Neural progenitor cell (in vitro differentiated cells): ENCODE measurements at places on chromosomes 6 and 20. TPM values are rescaled to one million over a fixed set of nuclear protein-coding genes. Genes with fewer than 3 reads are reported as not detected.

OR2J3 gene
- total RNA-seq = 0.04 TPM in 1 of 2 replicates, not detected in the other

NMBR gene
- total RNA-seq = 0.09 TPM in 1 of 2 replicates, not detected in the other

DNA sequence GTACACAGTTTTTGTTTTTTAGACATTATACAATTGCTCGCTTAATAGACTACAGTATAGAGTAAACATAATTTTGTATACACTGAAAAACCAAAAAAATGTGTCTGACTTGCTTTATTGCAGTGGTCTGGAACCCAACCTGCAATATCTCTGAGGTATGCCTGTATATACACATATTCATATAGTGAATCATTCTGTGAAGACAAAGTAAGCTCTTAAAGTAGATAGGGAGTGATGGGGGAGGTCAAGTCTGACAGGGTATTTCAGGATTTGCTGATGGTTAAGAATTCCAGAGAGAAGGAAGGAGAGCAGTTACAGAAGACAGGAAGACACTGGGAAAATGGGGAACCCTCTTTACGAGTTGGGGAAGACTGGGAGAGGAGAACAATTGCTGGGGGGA lies 417.9 kb downstream of the CD109 start:
- DNase-seq = no peak

- no peak for DNase-seq
Measured at GRCh38 chr6:152680879-152681517, 16.7 kb upstream of the MYCT1 start.

DNA sequence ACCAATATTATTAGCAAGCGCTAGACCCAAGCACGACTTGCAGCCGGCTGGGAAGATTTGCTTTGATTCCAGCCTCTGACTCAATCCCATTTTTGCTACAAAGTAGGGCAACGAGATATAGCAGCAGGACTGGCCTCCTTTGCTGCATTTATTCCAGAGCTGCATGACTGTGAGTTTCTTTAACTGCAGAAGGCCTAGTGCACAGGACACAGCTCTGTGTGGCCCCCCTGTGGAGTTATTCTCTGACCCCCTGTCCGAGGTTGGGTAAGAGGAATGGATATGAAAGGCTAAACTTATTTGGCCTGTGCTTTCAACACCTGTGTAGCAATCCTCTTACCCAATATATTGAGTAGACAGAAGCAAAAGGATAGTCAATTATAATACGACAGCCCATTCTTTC lies 133.3 kb upstream of the SPTLC3 start:
- peak; percentile 54 for DNase-seq

- DNase-seq = peak; percentile 68
Measured at GRCh38 chr6:15317934-15318902, 72.3 kb downstream of the JARID2 start.

- no peak for DNase-seq
Measured at GRCh38 chr20:22008456-22008855, 303.0 kb downstream of the PAX1 start.

DNA sequence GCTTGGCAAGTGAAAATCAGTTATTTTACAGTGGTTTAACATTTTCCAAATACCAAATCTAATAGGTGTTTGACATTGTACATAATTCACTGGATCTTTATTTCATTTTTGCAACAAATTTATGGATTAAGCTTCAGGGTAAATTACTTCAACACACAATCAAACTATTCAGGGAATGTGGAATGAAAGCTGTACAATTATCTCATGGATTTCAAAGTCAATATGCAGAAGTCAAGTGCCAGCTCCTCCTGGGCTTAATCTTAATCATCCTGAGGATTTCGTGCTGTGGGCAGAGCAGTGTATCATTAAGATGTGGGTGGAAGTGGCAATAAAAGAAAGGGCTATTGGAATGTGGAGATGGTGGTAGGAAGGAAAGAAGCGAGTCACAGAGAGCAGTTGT lies 548.8 kb downstream of the COL12A1 start:
- no peak for DNase-seq
